ENCODE measurements at places on chromosomes 16 and 17.

- peak; percentile 61 for DNase-seq
Measured at GRCh38 chr17:10127819-10128425, 70.5 kb downstream of the GAS7 start.

GRCh38 chr17:67095803-67096202, 51.4 kb downstream of the CACNG1 start:
- DNase-seq = no peak

DNA sequence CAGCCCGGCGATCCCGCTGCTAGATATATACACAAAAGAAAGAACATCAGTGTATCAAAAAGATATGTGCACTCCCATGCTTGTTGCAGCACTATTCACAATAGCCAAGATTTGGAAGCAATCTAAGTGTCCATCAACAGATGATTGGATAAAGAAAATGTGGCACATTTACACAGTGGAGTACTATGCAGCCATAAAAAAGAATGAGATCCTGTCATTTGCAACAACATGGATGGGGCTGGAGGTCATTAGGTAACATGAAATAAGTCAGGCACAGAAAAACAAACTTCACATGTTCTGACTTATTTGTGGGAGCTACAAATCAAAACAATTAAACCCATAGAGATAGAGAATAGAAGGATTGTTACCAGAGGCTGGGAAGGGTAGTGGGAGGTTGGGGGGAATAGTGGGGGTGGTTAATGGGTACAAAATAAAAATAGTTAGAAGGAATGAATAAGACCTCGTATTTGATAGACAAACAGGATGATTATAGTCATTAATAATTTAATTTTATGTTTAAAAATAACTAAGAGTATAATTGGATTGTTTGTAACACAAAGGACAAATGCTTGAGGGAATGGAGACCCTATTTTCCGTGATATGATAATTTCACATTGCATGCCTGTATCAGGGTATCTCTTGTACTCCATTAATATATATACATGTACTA, 176.7 kb upstream of the NOG start:
- DNase-seq = no peak

- no peak for DNase-seq
Measured at GRCh38 chr17:52536489-52536888, 378.0 kb upstream of the CA10 start.

- no peak for DNase-seq
Measured at GRCh38 chr16:10765772-10766171, 22.1 kb downstream of the NUBP1 start.

- DNase-seq = no peak
Measured at GRCh38 chr17:28941251-28941650, 10.1 kb downstream of the PHF12 start.

- DNase-seq = no peak
Measured at GRCh38 chr17:57133486-57133885, 48.4 kb downstream of the AKAP1 start.

DNA sequence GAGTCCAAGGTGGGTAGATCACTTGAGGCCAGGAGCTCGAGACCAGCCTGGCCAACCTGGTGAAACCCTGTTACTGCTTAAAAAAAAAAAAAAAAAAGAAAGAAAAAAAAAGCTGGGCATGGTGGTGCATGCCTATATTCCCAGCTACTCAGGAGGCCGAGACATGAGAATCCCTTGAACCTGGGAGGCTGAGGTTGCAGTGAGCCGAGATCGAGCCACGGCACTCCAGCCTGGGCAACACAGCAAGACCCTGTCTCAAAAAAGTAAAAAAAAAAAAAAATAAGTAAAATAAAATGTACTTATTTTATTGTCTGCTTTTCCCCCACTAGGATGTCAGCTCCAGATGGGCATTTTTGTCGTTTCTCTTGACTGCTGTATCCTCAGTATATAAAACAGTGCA, 107.7 kb downstream of the ABCC1 start:
- DNase-seq = no peak

DNA sequence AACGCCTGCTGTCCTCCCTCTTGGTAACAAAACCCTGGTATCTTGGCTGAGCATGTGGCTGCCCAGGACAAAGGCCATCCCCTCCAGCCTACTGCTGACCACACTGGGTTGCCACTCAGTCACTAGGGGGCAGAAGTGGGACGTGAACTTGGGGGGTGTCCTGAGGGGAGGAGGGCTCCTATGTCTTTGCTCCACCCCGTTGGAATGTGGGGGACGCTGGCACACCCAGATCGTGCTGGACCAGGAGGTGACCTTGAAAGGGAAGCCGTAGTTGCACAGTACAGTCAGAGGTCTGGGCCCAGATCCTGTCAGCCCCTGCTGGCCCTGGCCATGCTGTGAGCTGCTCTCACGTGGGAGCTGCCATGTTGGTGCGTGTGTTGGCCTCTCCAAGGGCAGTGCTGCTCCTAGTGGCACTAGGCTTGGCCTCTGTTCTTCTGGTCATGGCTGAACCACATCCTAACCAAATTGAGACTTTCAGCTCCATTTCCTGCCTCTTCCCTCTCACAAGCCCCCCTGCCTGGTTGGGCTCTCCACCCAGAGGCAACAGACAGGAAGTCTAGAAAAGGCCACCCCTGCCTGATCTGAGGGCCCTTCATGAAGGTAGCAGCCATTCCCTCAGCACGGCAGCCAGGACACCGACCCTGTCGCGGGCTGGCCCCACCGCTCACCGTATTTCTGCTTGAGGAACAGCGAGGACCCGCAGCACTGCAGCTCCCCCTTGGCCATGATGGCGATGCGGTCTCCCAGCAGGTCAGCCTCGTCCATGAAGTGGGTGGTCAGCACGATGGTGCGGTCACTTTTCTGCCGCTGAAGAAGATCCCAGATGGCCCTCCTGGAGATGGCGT, 29.0 kb upstream of the RNPS1 start:
- peak; percentile 38 for DNase-seq

DNA sequence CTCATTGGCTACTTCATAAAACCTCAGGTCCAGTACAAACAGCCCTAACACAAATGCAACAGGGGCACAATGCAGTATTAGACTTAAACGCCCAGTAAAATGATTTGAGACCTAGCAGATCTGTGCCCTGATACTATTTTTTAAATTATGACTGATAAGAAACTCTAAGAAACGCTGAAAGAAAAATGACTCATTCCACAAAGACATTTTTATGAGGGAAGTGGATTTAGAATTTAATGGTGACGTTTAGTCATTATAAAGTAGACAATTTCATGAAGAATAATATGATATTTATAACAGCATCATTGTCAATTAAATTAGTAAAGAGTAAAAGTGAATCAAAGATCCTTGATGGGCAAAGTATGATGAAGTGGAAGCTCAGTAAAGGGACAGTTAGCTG, 80.4 kb upstream of the DHX40 start:
- DNase-seq = no peak

DNA sequence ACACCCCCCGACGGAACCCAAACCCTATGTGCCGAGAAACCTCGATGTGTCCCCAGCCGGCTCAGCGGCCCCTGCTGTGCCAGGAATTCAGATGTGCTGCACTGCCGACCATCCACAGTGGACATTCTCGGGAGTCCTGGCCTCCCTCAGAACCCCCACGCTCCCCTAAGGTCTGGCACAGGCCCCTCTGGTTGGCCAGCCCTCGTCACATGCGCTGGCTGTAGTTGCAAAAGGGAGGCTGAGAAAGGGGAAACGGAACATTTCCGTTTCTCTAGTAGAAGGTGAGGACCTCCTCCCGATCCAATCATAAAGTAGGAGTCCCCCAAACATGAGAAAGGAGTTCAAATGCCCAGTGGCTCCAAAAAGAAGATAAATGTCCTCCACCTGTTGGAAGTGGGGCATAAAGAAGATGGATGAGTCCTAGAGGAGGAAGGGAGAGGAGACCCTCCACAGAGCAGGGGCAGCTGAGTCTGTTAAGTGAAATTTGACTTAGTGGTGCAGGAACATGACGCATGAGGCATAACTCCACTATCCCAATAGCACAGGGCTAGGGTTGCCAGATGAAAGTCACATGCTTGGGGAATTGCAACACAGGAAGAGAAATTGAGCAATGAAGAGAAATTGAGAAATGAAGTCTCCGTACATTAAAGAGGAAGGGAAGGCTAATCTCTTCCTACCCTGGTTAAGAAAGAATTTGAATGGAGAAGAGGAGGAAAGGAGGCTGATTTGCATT, 49.3 kb upstream of the WSB1 start:
- peak; percentile 46 for DNase-seq

DNA sequence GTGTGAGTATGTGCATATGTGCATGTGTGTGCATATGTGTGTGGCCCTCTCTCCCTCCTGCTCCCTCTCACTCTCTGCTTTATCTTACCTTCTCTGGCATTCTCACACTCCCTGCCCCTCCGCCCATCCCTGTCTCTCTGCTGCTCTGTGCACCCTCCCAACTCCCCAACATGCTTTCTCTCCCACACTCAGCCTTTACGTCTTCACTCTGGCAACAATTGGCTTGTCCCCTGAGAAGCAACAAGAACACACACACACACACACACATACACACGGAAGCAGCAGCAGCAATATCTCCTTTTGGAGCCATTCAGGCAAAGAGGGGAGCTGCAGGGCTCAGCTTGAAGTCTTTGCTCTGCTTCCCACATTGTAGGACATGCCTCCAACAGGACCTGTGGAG, 27.8 kb downstream of the PITPNM3 start:
- no peak for DNase-seq

- DNase-seq = no peak
Measured at GRCh38 chr17:31391496-31391949, at the start of gene RAB11FIP4. TSS of gene RAB11FIP4 (plus strand) at chr17:31391675. CDS start at chr17:31391853, 178 bp downstream.

DNA sequence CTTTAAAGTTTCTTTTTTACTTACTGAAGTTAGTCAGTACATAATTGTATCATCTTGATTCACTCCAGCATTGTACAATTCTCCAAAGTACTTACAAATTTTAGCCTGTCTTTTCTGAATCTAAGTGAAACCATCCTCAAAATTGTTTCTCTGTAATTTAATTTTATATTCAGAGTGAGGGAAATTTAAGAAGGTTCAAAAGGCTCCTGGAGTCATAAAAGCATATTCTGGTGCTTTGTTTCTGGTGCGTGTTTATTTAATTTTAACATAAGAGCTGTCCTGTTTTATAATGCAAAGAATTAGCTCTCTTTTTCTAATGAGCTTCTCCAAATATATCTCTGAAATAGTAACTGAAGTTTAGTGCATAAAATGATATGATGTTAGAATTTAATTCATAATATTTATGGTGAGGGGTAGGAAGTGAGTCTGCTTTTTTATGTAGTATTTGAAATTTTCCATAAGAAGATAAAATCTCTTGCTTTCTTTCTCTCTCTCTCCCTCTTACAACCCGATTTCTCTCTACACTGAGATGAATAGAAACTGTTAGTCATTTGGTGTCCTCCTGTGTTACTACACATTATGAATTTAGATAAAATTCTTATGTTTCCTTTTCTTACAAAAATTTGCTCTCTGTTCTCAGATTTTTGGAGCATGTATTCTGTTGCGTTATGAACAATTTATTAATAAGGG, 339.8 kb downstream of the BCAS3 start:
- no peak for DNase-seq

- DNase-seq = no peak
Measured at GRCh38 chr17:73549841-73550430, 94.3 kb downstream of the SDK2 start.

DNA sequence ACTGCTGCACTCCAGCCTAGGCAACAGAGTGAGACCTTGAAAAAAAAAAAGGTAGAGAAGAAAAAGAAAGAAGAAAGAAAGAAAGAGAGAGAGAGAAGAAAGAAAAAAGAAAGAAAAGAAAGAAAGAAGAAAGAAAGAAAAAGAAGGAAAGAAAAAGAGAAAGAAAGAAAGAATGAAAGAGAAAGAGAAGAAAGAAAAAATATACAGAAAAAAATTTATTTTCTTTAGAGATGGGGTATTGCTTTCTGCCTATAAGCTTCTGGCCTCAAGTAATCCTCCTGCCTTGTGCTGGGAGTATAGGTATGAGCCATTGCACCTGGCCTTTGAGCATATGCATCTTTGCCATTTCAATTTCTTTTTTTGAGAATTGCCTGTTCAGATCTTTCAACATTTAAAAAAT, 156.8 kb downstream of the IRX3 start:
- DNase-seq = no peak

DNA sequence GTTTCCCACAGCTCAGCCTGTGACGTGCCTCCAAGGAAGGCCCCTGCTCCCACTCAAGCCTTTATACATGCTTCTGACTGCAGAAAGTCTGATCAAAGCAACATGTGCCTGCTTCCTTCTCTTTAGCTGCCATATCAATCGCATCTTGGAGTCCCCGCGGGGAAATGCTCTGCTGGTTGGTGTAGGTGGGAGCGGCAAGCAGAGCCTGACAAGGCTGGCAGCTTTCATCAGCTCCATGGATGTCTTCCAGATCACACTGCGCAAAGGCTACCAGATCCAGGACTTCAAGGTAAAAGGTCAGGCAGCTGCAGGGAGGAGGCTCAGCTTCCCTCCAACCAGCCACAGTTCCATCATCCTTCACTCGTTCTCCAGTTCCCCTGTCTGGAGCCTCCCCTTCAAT, 189.7 kb downstream of the ZNF18 start:
- no peak for DNase-seq

DNA sequence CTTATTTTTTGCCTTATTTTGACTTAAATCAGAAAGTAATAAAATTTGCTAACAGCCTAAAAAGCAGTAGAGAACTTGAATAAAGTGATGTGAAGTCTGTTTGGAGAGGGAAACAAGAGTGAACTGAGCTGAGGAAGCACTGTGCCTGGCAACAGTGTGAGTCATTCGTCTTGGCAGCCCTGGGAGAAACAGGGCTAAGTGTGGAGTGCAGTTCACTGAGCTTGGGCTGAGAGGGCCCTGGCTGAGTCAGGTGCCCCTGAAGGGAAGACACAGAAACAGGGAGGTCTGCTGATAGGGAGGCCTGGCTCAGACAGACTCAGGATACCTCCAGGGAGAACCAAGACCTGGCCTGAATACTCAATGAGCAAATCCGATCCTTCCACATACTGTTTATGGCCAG, 132.1 kb downstream of the HS3ST4 start:
- no peak for DNase-seq

GRCh38 chr16:2027024-2028010, 615 bp downstream of the NHERF2 start:
- DNase-seq = no peak

DNA sequence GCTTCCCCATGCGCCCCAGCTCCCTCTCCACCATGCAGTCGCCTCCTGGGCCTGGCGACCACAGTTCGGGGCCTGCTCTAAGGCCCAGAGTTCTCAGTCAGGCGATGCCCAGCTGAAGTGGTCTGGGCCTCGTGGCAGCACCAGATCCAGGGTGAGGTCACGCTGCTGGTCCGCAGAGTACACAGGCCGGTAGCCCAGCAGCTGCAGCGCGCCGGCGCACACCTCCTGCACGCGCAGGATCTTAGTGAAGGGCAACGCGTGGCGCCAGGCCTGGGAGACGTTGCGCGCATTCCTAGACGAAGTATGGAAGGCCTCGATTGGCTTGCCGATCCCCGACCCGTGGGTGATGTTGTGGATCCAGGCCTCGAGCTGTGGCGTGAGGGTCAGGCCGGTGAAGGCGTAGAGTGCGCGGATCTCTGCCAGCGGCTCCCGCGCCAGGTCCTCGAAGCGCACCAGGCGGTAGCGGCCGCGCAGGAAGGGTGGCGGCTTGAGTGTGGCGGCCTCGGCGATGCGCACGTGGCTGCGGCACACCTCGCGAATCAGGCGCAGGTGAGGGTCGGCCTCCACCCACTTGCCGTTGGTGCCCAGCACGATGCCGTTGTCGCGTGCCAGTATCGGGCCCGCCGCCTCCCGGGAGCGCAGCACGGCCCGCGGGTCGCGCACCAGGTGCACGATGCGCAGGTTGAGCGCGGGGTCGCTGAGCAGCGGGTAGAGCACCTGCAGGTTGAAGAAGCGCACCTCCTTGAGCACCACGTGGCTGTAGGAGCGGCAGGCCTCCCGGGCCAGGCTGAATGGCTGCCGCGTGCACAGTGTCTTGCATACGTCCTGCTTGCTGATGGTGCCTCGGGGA, 6.6 kb downstream of the CHST5 start:
- no peak for DNase-seq
